Body of pancreas (tissue), 4 donors: ENCODE measurements at places on chromosomes 4 and X. TPM values are rescaled to one million over a fixed set of nuclear protein-coding genes. Genes with fewer than 3 reads are reported as not detected.
A peak's percentile ranks its signal among the peaks of the same experiment; 100 is the strongest.

The BMPR1B gene
- 0.99 TPM for total RNA-seq

The P2RY10 gene
- not detected for total RNA-seq

DNA sequence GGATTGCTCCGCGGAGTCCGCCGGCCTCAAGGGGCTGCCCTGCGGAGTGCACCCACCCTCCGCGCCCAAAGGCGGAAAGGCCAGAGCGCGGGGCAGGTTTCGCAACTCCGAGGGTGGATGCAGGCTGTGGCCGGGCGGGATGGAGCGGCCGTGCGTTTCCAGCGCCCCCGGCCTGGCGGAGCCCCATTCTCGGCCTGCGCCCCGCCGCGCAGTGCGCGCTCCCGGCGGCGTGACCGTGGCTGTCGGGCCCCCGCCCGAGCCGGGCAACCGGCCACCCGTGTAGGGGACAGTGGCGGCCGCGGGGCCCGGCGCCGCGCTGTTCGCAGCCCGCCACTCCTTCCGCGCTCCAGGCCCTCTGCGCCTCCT, 331 bp downstream of the SETD7 start:
- peak; percentile 62 for DNase-seq

GRCh38 chr4:127307996-127308395, 324.8 kb upstream of the INTU start:
- DNase-seq, result no peak

- DNase-seq, result no peak
Measured at GRCh38 chrX:108081110-108081509, 10.2 kb downstream of the PSMD10 start.
